ENCODE measurements at places on chromosomes 3 and 15.

- DNase-seq: peak; percentile 7
Observed at GRCh38 chr3:39911465-39912309, 102.3 kb downstream of the MYRIP start.

DNA sequence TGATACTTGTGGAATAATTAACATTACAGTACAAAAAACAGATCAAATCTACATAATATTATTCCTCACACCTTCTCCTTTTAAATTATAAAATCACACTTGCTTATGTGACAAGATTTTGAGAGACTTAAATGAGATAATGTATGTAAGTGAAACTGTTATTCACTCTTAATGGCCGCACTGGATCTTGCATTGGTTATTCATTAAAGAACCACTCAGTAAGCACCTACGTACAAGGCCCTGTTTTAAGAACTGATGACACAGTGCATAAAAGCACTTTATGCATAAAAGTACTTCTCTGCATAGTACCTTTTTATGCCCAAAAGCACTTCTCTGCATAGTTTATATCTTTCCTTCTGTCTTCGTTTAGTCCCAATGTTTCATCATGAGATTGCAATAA is 172.1 kb downstream of the GOLGA6L6 start:
- DNase-seq: no peak

GRCh38 chr15:48062148-48062872 is 58.5 kb upstream of the SLC24A5 start:
- DNase-seq: no peak

DNA sequence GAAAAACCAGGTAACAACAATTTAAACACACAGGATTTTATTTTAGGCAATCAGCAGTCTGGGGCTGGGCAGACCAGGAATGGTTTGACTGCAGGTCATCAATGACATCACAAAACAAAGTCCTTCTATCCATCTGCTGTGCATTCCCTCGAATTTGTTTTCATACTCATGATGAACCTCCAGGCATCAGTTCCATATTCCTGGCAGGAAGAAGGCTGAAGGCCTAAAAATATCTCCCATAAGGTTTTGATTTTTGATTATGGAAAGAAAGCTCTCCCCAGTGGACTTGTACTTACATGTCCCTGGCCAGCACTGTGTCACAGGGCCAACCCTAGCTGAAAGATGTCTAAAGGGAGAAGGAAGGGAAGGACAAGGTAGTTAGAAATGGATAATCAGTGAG is 107.4 kb downstream of the PEAK1 start:
- DNase-seq: peak; percentile 37

GRCh38 chr3:72678867-72679266 is 169.4 kb downstream of the SHQ1 start:
- DNase-seq: no peak

DNA sequence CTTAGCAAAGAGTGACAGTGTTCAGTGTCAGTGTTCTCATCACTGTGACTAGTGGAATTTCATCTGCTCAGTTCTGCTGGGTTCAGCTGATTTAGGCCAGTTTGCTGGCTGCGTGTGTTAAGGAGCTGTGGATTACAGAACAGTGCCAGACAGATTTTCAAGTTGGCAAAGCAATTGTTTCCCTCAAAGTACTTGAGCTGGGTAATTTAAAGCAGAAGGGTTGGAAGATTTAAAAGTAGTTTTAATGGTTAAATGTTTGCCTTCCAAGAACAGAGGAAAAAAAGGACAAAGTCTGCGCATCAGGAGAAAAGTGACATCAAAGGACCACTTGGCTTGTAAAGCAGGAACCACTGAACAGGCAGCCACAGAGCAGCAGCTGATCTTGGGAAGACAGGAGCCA is 8.7 kb downstream of the ESYT3 start:
- no peak for DNase-seq

DNA sequence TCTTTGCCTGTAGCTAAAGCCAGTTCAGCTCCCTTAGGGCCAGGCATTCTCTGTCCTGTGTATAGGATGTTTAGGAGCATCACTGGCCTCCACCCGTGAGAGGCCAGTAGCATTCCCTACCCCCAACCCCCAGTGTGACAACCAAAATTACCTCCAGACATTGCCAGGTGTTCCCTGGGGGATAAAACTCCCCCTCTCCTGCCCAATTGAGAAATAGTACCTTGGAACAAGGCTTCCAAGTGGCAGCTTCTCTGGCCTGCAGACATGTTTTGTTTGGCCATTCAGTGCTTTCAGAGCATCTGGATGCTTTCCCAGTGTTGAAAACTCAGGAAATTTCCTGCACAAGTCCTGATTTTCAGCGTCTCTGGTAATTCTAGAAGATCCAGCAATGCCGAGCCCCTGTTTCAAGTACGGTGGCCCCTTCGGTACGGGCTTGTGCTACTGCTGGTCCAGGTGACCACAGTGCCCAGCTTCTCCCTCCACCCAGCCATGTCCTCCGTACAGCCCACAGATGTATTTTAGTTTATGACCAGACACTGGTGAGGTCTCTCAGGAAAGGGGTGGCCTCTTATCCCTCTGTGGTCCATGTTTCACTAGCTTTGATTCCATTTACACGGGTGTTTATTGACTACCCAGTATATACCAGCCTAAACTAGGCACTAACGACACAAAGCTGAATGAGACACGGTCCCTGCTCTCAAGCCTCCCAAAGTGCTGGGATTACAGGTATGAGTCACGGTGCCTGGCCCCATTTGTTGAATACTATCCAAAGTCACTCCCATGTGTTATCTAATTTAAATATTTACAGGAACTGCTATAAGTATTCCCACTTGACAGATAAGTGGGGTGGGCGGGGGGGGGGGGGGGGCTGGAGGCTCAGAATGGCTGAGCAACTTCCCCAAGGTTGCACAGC is 125.4 kb upstream of the RAD18 start:
- DNase-seq: no peak

- DNase-seq: no peak
Observed at GRCh38 chr15:42178056-42178455, 21.6 kb upstream of the PLA2G4F start.

DNA sequence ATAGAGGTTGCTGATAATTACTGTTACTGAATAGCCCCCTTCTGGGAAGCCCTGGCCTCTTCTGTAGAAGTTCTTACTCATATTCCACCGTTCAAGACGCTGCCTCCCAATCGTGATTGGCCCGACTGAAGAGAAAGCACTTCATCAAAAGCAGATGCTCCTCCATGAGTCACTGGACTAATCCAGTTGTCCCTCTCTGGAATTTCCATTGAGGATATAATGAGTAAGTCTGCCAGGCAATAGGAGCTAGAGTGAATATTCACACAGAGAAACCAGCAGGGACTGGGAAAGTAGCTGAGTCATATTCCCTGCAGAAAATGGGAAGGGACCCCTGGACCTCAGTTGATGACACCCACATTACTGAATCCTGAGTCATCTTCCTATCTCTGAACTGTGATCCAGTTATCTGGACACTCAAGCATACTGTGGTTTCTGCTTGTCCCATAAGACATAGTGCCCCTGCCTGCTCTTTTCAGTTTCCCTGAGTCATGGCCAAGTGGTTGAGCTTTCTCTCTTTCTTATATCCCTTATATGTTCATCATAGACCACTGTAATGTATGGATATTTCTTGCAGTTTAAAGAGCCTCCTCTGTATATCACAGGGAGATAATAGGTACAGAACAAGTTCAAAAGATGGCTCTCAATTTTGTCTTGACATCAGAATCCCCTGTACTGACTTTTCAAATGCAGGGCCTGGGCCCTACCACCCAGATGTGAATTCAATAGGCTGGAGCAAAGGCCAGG is 151.2 kb upstream of the CDIN1 start:
- DNase-seq: peak; percentile 99

- DNase-seq: no peak
Observed at GRCh38 chr3:154121701-154122551, 736 bp downstream of the ARHGEF26 start.

GRCh38 chr15:21271566-21271965 is 168.7 kb downstream of the POTEB3 start:
- no peak for DNase-seq

GRCh38 chr3:4845882-4846281 is 133.4 kb upstream of the BHLHE40 start:
- DNase-seq: no peak

DNA sequence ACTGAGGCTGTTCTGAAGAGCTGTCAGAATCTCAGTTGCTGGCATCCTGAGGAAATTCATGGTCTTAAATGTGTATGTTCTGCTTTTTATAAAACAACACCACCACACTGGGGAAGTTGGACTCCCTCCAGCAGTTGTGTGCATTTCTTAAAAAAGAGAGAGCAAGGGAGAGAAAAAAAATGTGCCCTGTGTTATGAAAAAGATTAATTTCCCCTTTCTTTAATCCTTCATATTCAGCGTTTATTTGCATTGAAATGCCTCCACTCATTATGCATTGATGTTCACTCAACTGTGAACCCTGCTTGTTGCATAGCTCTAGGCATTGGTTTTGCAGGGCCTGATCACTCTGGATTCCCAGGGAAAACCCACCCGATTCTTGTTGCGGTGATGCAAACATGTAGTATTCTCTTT is 4.4 kb upstream of the ZNF609 start:
- no peak for DNase-seq

DNA sequence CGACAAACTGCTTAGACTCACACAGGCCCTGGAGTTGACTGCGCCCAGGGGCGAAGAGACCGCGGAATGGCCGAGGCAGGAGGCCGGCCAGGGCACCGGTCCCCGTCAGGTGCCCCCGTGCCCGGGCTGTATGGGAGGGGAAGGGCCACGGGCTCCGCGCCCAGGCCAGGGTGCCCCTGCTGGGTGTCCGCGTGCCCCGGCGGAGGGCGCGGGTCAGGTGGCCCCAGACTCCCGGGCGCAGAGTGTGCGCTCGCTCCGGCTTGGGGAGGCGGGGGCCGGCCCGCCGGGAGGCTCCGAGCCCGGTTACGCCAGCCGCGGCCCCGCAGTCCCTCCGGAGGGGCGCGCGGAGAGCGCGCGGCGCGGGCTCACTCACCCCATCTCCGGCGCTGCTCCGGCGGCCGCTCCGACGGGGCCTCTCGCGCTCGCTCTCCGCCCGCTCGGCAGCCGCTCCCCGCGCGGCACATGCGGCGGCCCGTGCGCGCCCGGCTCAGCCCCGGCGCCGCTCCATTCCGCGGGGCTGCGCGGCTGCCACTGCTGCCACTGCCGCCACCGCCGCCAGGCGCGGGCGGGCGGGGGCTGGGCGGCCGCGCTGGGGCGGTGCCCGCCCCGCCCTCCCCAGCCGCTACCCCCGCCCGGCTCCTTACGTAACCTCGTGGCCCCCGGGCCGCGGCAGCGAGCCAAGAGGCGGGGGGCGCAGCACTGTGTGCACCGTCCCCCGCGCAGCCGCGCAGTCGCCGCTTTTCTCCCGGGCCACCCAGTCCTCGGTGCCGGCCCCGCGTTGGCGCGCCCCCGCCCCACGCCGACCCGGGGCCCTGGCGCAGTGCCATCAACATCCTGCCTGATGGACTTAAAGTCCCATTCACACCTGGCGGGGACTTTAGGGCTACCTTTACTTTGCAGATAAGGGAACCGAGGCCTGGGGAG is at the start of gene HOMER2:
TSS of gene HOMER2 (minus strand) at position 563 of the 924 bp plus-strand sequence. CDS start at position 378, 185 bp downstream.
- no peak for DNase-seq

GRCh38 chr15:48584812-48585563 is 60.5 kb downstream of the FBN1 start:
- no peak for DNase-seq

DNA sequence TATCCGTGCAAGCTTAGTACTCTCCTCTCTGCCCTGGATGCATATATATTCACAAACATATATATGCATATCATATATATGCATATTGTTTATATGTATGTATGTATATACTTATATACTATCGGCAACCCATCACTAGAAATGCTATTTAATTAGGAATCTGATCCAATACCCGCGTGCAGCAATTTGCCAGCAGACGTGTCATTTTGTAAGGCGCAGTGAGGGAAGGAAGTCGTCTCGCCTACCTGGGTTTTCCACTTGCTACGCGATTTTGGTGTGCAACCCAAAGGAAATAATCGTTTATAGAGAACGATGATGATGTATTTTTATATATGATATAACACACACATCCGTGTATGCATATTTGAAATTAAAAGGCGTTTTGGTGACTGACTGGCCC is 5.6 kb upstream of the FEZF2 start:
- DNase-seq: no peak

DNA sequence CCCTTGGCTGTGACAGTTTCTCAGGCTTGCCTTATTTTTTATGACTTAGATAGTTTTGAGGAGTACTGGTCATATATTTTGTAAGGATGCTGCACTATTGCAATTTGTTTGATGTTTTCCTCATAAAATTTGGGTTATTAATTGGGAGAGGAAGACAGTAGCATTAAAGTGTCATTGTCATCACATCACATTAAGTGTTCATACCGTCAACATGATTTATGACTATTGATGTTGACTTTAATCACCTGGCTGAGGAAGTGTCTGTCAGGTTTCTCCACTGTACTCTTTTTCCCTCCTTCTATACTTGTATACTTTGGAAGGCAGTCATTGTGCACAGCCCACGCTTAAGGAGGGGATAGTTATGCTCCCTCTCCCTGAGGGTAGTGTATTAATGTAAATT is 26.9 kb downstream of the TRIM69 start:
- no peak for DNase-seq

DNA sequence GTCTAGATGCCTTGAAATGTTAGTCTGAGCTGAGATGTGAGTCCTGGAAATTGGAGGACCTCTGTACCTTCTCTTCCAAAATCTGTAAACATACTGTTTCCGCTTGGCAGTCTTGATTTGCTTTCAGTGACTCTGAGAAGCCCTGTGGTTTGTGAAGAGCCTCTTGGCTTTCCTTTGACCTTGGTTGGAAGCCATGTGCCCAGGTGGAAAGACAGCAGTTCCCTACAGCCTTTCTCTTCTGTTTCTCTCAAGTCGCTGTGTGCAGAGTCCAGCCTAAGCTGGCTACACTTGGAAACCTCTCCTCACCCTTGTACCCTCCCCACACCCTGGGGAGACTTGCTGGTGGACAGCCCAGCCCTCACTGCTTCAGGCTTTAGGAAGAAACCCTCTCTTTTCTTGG is 129.8 kb upstream of the CTDSPL start:
- DNase-seq: no peak

DNA sequence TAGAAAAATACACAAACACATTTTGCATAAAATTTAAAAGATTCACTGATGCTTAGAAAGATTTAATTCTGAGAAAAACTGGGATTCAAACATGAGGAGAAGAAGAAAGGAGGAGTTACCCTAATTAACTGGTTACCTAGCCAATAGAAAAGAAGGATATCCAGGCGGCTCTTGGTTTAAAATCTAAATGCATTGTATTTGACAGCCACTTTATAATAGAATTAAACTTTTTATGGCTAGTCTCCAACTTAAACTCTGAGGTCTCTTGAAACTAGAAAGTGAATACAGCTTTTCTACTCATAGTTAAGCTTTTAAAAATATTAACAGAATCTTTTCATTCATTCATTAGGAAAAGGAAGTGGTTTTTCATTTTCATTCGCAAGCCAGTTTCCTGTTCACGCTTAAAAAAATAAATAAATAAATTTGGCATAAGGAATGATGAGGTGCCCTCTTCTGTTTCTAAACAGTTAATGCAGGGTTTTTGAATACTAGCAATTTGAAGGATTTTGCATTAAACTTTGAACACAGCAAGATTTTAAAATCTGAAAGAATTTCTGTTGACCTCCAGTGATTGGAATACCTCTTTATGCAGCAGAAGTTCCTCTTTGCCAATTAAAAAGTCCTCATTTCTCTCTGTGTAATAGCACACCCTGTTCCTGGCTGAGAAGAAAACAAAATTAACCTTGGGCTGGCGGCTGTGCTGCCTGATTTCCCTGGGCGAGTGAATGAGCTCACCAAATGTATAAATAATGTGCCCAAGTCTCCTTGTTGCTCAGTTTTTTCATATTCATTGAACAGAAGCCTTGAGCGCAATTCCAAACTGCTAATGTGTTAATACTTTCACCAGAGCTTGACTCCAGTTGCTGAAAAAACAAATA is 105.1 kb downstream of the ZMAT3 start:
- no peak for DNase-seq
